Activated T-helper 1 cell treated with anti-CD3 and anti-CD28 coated beads, Interleukin-2, amount 50 U/mL, for 16 hours (primary cell): ENCODE measurements at places on chromosomes 1 and 21.

- DNase-seq, result no peak
Measured at GRCh38 chr1:163035446-163036249, 33.5 kb upstream of the RGS4 start.

DNA sequence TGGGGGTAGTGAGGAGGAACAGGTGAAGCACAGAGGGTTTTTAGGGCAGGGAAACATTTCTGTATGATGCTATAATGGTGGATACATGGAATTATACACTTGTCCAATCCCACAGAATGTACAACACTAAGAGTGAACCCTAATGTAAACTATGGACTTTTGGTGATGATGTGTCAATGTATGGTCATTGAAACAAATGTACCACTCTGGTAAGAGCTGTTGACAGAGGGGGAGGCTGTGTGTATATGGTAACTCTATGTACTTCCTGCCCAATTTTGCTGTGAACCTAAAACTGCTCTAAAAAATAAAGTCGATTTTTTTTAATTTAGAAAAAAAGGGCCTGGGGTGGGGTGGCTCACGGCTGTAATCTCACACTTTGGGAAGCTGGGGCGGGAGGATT is 22.9 kb downstream of the ASAP3 start:
- DNase-seq, result no peak

DNA sequence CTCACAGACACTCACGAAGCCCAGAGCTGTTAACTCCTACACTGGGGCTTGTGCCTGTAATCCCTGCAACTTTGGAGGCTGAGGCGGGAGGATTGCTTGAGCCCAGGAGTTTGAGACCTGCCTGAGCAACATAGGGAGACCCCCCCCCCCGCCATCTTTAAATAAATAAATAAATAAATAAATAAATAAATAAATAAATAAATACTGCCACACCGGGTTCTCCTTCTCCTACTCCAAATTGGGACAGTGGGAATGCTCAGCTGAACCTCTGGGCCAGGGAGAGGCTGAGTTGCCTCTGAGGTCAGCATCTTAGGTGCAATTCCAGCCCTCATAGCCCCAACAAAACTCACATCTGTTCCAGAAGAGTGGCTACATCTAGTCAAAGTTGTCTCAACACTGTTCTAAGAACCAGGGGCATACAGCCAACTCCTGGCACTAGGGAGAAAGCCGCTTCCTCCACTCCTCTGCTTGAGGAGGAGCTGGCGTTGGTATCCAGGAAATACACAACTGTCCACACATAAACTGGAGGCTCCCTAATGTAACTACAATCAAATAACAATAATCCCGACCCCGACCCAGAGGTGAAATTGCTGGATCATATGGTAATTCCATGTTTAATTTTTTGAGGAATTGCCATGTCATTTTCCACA is 27.0 kb downstream of the C1orf216 start:
- DNase-seq, result no peak

- DNase-seq, result no peak
Measured at GRCh38 chr1:43818691-43819090, 111.4 kb downstream of the ST3GAL3 start.

DNA sequence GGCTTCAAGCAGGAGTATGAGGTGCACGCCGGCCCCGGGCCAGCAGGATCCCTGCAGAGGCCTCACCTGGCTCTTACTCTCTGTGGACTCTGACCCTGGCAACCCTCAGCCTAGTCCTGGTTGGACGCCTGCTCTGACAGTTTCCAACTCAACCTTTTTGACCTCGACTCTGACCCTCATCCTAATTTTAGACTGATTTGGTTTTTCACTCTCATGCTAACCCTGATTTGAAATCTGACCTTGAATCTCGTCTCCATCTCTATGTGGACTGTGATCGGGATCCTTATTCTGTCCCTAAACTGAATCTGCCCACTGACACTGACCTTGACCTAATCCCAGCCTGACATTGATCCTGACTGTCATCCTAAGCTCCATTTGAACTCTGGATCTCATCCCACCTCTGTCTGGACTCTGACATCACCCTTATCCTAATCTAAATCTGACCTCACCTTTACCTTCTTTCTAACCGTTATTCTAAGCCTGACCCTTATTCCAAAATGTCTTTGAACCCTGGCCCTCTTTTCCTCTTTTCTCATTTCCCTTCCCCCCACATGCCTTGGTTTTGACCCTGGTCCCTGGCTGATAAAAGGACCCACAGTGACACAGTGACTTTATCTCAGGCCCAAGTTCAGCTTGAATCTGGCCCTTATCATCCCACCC is 67.8 kb downstream of the PTPRU start:
- no peak for DNase-seq

GRCh38 chr1:243818978-243819377 is 31.1 kb downstream of the AKT3 start:
- no peak for DNase-seq

DNA sequence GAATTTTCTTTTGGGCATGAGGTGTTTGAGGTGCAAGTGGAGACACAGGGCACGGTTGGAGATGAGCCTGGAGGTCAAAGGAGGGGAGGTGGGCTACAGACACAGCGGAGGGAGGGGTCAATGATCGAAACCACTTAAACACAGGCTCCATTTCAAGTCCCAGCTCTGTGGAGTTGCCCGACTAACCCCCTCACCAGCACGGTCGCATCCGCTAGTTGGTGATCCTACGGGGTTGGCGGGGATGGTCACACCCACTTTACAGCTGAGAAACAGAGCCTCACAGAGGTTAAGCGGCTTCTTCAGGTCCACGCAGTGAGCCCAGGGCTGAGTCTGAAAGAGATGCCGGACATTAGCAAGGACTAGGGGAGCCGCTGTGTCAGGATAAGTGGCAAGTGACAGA is 60.1 kb upstream of the RUNX3 start:
- DNase-seq, result no peak

DNA sequence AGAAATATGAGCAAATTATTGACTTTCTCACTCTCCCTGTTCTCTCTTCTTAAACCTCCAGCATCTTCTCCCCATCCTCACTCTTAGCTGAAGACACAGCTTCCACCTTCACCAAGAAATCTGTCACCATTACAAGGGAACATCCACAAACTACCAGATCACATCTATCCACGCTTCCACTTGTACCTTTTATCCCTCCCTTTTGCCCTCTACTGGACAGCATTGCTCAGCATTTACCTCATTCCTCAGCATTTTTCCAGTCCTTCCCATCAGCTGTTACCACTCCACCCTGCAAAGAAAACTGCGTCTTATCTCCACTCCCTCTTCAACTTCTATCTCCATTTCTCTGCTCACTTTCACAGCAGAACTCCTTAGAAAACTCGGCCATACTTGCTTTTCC is 42.6 kb downstream of the KCNJ6 start:
- DNase-seq, result no peak

GRCh38 chr1:210746024-210746731 is 387.8 kb downstream of the KCNH1 start:
- no peak for DNase-seq

DNA sequence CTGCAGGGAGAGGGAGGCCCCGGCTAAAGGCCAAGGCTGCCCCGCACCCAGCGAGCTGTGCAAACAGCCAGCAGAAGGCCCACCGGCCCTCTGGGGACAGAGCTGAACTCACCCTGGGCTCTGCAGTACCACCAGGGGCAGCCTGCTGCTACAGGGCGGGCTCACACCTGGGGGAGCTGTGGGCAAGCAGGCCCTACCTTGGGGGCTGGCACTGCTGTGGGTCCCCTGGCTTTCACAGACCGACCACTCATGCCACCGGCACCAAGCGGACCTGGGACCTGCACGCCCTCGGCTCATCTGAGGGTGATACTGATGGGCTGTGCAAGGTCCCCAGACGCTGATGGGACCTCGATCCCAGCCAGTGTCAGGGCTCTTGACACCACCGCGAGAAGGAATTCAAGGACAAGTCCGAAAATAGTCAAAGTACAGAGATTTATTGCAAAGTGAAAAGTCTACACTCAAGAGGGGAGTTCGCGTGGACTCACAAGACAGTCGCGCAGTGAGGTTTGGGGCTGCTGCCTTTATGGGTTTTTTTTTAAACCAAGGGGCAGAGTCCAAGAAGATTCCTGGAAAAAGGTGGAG is 61.0 kb upstream of the ADARB1 start:
- no peak for DNase-seq

DNA sequence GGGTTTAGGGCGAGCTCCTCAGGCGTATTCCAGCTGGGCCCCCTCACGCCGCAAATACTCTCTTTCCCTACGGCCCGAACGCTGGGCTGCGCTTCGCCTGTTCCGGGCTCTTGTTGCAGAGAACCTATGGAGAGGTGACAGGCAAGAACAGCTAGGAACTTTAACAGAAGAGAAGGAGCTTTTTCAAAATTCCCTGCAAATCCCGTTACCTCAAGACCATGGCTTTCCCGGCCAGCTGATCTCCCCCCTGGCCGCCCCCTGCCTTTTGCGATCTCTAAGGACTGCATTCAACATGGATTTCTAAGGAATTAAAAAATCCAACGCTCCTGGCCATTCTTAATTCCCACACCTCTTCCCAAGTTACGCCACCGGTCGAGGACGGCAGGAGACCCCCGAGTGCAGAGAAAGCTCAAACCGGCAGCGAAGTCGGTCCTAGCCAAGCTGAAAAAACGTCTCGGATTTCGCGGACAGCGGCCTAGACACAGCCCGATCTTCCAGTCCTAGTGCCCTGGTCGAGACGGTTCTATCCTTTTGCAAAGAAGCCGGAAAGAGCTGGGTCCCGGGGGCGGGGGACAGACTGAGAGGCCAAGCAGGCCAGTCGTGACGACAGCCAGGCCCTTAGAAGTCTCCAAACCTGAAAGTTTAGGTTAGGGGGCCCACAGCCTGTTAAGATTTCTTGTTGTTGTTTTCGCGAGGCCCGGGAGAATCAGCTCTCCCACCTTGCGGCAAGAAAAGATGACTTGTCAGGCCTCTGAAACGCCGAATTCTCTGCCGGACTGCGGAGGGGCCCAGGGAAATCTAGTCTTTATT is 1.1 kb upstream of the TBX15 start:
- no peak for DNase-seq

DNA sequence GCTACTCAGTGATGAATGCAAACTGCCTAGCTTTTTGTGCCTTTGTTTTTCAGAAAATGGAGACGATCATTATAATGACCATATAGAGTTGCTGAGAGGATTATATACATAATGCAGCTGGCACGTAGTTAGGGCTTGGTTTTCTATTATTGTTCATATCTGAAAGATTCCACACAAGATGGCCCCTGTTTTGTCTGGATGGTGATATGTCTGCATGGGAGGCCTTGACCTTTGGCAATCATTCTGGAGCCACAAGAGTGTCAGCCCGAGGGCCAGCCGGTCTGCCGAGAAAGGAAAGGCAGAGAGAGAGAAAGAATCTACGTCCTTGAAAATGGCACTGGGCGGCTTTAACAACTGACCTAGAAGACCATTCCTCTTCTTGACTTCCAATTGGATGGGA is 5.7 kb upstream of the SH2D1B start:
- no peak for DNase-seq

GRCh38 chr1:41499591-41499990 is 15.1 kb upstream of the EDN2 start:
- DNase-seq, result no peak

- no peak for DNase-seq
Measured at GRCh38 chr1:225963735-225964530, 22.9 kb upstream of the LEFTY2 start.
